ENCODE measurements at places on chromosomes 5 and 9.

GRCh38 chr5:55416306-55416705, 108.5 kb downstream of the MTREX start:
- DNase-seq, result no peak

DNA sequence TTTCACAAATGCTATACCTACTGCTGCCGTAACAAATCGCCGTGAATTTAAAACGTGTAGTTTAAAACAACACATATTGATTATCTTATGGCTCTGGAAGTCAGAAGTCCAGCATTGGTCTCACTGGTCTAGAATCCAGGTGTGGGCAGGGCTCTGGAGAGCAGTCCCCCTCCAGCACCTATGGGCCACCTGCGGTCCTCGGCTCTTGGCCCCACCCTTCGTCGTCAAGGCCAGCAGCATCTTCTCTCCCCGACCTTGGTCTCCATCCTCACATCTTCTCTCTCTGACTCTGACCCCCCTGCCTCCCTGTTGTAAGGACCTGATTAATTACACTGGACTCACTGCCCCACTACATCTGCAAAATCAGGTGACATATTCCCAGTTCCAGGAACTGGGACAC, 106.4 kb upstream of the COL5A1 start:
- DNase-seq, result no peak

DNA sequence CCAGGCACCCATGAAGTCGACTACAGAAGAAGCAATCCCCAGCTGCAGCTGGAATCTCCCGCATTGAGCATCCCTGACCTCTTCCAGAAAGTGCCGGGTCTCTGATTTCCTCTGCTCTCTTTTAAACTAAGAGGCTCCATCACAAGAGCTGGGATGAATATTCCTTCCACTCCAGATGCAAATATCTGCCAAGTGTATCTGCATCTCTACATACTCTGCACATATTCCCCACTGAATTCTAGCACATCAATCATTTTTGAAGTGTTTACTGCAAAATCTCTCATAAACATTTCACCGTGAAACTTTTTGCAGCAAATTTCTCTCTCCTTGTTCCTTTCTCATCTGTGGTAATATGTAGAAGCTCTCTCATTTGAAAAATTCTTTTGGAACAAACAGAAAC, 161.5 kb downstream of the GABRB2 start:
- no peak for DNase-seq

GRCh38 chr5:13378091-13378490, 566.4 kb downstream of the DNAH5 start:
- DNase-seq, result no peak

DNA sequence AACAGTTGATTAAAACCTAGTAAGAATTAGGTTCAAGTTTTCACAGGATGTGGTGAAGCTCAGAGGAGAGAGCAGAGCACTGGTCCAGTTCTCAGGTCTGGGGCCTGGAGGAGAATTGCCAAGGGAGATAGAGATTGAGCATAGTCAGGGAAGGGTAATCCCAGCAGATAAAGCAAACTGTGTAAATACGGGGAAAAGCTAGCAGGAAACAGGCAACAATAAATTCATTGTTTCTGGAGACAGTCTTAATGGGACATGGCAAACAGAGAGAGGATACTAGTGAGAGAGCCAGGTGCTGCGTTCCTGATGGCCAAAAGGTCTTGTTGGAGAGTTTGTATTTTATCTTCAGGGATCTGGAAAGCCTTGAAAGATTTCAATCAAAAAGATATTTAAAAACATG, 333.0 kb downstream of the PDE4D start:
- DNase-seq, result no peak

DNA sequence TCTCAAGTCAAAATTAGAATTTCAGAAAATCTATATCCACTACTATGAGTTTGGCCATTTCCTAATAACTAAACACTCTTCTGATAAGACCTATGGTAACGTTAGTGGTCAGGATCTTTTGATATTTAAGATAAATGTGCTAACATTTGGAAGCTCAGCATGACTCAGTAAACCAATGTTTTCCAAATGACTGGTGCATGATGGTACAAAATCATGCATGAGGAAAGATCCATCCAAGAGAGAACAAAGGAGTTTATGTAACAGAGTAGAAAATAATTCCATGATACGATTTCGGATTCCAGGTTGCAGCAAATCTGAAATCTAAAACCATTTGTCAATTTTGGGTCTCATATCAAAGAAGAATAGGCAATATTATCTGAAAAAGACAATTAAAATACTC, 279.2 kb downstream of the NSG2 start:
- no peak for DNase-seq

- DNase-seq, result no peak
Measured at GRCh38 chr5:154421868-154422267, 23.9 kb upstream of the SAP30L start.

- DNase-seq, result no peak
Measured at GRCh38 chr9:75033791-75034473, 5.8 kb upstream of the CARNMT1 start.

GRCh38 chr5:175422058-175422457, 21.9 kb downstream of the DRD1 start:
- no peak for DNase-seq
